CD4-positive, alpha-beta memory T cell (primary cell): ENCODE measurements at places on chromosomes 5 and 9. TPM values are rescaled to one million over a fixed set of nuclear protein-coding genes. Genes with fewer than 3 reads are reported as not detected.

DNA sequence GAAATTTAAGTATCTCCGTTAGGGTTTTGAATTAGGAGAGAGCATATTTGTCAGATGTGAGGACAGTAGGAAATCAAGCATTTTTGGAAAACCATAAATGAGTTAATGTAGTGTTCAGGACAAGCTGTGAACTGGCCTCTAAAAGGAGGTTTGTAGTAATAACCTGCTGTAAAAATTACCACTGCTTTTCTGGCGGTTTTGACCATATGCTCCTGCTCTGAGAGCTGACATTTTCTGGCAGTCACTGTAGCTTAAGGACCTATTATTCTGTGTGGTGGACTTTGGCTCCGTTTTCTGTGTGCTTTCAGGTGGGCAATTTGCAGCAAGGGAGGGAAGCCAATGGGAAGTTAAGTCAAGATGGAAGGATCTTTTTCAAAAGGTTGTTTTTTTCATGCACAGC lies 111.1 kb downstream of the SGCD start:
- H3K4me3 ChIP-seq = no peak overlapping the region
- no peak for DNase-seq
- H3K27ac ChIP-seq = no peak overlapping the region
- H3K36me3 ChIP-seq = no peaks in the 10 kb centered on the region
- no peaks in the 10 kb centered on the region for H3K4me1 ChIP-seq
- H3K27me3 ChIP-seq = no peaks in the 10 kb centered on the region

WDR38 gene
- total RNA-seq = not detected

EFNA5 gene
- not detected for total RNA-seq

- no peaks in the 10 kb centered on the region for H3K36me3 ChIP-seq
- no peak for DNase-seq
- no peak overlapping the region for H3K27ac ChIP-seq
- no peak overlapping the region for H3K4me3 ChIP-seq
- H3K27me3 ChIP-seq = no peaks in the 10 kb centered on the region
Observed at GRCh38 chr9:34560599-34561214, 28.8 kb downstream of the CNTFR start.

DNA sequence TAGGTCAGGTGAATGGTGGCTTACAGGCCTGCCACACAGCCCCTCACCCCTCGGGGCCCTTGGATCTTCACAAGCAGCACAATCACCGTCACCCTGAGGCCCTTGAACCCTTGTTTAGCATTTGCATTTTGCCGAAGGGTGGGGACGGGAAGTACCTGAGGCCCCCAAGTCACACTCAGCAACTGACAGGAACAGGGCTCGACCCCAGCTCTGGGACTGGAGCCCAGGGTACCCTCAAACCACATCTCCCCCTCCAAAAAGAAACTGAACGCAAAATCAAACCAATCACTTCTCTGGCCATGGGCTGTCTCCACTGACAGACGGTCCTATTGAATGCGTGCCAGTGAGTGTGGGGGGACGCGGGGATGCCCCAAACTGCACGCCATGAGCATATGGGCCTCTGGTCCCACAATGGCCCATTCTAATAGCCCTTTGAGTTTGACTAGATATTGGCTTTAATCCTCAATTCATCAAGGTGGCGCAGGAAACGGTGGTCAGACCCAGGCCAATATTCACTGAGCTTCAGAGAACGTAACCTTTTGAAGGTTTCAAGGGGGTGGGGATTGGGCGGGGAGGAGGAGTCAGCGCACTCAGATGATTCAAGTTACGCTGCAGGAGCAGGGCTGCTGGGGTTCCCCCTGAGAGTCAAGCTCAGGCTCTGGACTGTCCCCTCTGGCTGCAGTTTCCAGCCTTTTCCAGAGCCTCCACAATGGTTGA lies 176.0 kb downstream of the DAB2IP start:
- H3K27ac ChIP-seq = no peak overlapping the region
- H3K36me3 ChIP-seq = no peaks in the 10 kb centered on the region
- H3K27me3 ChIP-seq = no peaks in the 10 kb centered on the region
- H3K4me1 ChIP-seq = no peaks in the 10 kb centered on the region

CA9 gene
- total RNA-seq = not detected

RFK gene
- total RNA-seq = 13.5 TPM

DNA sequence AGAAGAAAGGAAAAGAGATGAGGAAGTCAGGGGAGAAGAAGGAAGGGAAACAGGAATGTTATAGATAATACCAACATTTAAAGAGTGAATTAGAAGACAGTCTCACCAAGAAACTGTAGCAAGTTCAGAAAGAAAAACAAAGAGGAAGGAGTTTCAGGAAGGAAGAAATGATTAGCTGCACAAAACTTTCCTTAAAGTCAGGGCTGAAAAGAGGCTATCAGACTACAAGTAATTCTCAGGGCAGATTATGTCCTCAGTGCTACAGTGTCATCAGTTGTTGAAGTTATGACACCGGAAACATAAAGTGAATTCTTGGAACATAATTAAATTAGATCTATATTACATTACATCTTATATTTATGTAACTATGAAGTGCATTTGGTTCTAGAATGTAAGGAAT lies 226.9 kb downstream of the ARRDC3 start:
- DNase-seq = no peak
- no peaks in the 10 kb centered on the region for H3K36me3 ChIP-seq
- no peak overlapping the region for H3K4me3 ChIP-seq
- H3K4me1 ChIP-seq = no peaks in the 10 kb centered on the region
- no peak overlapping the region for H3K27ac ChIP-seq

DNA sequence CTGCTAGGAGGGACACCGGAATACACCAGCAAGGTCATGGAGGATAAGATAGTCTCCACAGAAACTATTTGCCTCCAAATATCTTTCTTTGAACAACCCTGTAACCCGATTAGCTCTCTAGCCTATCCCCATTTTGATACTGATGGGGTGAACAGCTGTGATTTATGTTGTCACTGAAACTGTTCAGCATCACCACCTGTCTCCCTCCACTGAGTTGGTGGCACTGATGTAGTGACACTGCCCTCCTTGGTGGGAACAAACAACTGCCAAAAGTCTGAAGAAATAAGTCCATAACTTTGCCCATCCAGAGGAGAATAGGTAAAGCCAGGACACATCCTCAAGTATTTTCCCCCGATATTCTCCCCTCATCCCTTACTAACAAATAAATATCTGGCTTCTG lies 24.3 kb upstream of the KCNV2 start:
- DNase-seq = no peak
- H3K27ac ChIP-seq = no peak overlapping the region
- no peak overlapping the region for H3K4me3 ChIP-seq
- no peaks in the 10 kb centered on the region for H3K4me1 ChIP-seq
- no peaks in the 10 kb centered on the region for H3K36me3 ChIP-seq

DNA sequence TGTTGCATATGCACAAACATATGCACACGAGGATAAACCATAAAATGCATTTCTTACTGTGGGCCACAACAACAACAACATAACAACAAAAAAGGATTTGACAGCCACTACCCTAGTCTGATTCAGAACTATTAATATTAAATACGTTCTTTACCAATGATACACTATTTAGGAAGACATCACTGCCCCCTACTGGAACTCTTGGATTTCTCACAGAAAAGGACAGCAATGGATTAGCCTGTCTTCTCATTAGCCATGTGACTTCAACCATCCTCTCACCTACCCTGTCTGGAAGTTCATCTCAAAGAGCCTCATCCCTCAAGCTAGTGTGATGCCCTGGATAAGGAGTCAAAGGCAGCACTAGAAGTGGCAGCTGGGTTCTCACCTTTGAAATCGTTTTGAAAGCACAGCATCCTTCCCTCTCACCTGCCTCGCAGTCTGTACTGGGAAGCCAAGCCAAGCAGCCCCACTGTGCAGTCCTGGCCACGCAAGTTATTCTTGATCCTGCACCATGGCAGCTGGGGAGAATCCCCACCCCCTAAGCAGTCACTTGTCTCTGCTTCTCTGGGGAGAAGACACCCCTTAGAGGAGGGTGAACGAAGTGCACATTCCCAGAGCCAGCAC lies 64.6 kb downstream of the SH3TC2 start:
- no peak overlapping the region for H3K27ac ChIP-seq
- no peaks in the 10 kb centered on the region for H3K27me3 ChIP-seq
- no peaks in the 10 kb centered on the region for H3K4me1 ChIP-seq
- no peak overlapping the region for H3K4me3 ChIP-seq
- no peaks in the 10 kb centered on the region for H3K36me3 ChIP-seq
- peak; percentile 44 for DNase-seq

DNA sequence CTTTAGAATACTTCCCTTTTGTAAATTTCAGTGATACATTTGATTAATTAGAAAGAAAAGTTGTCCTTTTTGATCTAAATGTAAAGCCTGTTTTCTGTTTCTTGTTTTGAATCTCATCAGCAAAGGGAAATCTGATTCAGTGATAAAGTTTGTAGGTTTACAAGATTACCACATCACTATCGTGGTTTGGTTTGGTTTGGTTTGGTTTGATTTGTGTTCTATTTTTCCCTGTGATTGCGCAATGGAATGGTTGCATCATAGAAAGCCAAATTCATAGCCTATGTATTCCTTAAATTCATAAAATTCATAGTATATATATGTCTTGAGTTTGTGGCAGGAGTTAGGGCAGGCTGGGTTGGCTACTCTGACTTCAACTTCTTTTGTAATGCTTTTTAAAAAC lies 15.2 kb downstream of the SRFBP1 start:
- no peak for DNase-seq
- no peaks in the 10 kb centered on the region for H3K27me3 ChIP-seq
- no peak overlapping the region for H3K4me3 ChIP-seq
- peaks cover 4% of the 10 kb centered on the region for H3K4me1 ChIP-seq

RNF145 gene
- total RNA-seq = 62.4 TPM

ADCY2 gene
- total RNA-seq = not detected
